ENCODE measurements at places on chromosomes 1 and 21.

GRCh38 chr1:181119093-181119989, 30.8 kb downstream of the IER5 start:
- no peak for DNase-seq

GRCh38 chr1:151238467-151238739, 16.1 kb upstream of the PSMD4 start:
- DNase-seq = no peak

- DNase-seq = no peak
Observed at GRCh38 chr1:18612073-18612472, 18.6 kb upstream of the PAX7 start.

DNA sequence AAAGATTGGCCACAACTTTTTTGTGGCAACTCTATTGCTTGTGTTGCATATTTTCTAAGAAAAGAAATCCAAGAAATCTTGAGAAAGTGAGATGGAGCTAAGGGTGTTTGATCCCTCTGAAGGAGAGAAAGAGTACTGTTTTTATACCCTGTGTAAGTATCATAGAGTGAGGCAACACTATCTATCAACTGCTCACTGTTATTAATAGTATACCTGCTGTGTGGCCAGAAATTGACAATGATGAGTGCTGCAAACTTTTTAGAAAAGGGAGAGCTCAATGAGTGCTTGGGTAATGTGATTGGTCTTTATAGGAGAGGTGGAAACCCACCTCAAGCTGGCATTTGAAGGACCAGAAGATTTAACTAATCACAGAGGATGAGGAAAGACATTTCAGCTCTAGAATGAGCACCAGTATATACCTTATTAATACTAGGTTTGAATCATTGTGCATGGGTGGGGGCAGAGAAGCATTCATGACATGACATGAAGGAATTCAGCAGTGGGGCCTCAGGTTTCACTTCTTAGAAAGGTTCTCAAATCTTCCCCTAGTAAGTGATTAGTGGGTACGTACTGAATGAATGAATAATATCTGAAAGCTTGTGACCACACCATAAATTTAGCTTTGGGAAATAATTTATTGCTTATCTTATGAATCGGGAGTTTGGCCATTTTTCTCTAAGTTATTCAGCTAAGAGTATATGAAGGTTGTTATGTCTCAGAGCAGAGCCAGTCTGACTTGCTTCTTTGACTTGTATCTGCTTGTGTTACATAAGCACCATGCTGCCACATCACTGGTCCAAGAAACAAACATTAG, 169.2 kb upstream of the SGIP1 start:
- DNase-seq = no peak

- no peak for DNase-seq
Observed at GRCh38 chr1:159786465-159786864, 5.7 kb downstream of the DUSP23 start.

DNA sequence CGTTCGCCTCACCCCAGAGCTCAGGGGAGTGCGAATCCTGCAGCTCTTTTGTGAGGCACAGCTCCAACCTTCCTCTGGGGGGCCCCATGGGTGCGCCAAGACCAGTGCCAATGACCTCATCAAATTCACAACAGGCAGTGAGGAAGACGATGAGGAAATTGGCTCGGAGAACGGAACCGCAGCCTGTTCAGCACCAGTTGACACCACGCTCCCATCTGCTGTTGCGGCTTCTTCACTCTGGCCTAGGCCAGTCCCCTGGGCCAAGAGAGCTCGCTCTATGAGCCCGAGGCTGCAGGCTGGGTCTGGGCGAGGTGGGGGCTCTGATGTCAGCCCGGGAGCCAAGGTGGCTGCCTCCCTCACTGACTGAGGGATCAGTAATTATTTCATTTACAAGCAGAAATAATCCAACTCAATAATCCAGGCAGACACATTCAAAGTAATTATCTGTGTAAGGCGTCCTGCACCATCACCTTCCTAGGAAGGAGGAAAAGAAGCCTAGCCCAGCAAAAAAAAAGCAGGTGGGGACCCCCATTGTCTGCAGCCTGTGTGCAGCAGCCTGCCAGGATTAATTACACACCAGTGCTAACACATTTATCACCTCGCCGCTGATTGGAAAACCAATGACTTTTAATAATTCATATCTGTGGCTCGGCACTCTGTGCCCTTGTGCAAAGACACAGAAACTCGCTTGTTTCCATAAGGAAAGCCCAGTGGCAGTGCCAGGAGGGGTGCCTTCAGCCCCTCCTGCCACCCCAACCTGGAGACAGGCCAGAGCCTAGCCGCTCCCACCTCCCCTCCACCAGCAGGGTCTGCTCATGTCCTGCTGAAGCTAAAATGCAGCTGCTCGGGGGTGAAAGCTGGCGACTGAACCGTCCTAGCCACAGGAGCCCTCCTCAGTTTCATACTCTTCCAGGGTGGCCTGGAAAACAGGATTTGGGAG, 1.9 kb downstream of the PLEKHA6 start:
- no peak for DNase-seq

- no peak for DNase-seq
Observed at GRCh38 chr1:100883963-100884362, 10.7 kb downstream of the EXTL2 start.

DNA sequence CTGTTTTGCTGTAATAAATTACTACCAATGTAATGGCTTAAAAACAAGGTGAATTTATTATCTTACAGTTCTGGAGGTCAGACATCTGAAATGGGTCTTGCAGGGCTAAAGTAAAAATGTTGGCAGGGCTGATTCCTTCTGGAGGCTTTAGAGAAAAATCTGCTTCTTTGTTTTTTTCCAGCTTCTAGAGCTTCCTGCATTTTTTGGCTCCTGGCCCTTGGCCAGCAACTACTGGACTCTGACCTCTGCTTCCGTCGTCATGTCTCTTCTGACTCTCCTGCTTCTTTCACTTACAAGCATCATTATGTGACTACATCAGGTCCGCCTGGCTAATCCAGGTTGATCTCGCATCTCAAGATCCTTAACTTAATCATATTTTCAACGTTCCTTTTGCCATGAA, 350.9 kb downstream of the S1PR1 start:
- no peak for DNase-seq

DNA sequence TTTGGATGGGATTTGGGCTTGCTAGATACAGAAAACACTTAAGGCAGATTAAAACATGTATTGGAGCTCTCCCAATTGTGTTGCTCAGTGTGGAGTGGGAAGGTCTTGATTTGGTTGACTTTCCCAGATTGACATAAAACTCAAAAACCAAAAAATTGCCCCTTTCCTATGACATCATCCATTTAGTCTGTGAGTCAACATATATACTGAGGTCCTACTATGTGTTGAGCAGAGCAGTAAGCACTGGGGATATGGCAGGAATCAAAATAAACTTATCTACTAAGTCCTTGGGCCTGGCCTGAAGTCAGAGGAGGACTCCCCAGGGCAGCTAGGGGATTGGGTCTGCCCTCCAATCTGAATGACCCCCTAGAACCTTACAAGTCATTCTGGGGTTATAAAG, 61.0 kb downstream of the CHIA start:
- no peak for DNase-seq

DNA sequence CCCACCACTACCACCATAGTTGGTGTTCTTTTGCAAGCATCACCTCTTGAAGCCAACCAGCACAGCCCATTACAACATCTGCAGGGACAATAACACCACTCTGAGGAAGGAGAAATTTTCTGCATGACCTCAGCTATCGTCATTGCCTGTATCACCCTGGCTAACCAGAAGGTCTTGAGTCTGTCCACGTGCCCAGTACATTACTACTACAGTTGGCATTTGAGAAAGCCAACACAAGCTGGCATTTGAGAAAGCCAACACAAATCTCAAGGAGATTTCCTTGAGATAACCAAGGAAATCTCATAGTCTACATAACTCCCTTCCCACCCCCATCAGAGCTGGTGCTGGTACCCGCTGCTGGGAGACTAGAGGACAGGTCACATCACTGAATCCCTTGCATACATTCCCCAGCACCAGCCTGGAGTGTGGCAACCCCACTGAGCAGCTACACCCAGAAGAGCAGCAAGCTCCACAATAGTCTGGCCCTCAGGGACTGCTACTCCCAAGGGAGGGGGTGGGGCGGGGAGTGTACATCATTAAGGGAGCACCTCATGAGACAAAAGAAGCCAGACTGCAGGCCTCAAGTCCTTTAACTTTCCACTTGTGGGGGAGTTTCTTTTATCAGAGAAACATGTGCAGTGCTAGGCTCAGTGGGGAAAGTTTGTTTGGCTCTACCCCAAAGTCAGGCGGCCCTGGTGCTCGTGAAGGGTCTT, 46.0 kb upstream of the GUCA2A start:
- DNase-seq = no peak

DNA sequence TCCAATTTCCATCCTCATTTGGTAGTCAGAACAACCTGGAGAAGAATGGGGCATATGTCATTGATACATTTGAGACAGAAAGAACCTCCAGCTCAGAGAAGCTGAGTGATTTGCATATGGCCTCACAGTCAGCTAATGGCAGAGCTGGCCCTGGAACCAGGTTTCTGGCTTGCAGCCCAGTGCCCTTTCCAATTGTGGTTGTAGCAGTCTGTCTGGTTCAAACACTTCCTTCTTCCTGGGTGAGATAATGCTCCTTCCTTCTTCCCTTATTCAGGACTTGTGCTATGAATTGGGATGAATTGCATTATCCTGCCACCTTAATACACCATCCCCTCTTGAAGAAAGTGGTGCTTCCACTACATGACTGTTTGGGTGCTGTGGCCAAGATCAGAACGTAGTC, 24.2 kb downstream of the SLC5A9 start:
- no peak for DNase-seq

DNA sequence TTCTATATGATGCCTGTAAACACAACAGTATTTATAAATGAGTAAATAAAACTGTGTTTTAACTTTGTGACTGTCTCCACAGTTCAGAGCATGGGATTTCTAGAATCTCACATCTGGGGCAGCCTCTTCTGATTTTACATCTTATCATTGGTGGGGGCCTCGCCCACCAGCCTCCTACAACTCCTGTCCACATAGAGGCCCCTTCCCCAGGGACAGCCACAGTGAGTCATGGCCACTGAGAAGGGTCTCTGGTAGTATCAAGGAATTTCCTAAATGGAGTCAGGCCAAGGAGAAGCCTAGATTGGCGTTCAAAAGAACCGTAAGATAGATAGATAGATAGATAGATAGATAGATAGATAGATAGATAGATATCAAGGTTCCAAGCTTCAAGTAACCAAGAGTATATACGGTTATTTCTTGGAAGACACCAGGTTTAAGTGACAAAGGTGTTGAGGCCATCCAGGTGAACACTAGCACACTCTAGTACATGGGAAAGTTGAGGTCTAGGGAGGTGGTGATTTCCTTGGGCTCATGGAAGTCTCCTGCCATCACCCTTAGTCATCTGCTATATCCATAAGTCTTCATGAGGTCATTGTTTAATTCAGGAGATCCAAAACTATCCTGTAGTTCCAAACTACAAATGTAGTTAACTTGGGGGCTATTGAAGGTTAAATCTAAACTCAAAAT, 121.6 kb downstream of the SYT2 start:
- no peak for DNase-seq

Data from activated CD8-positive, alpha-beta memory T cell treated with anti-CD3 and anti-CD28 coated beads, Interleukin-2, amount 50 U/mL, for 4 hours (primary cell).